Muscle of arm (tissue), 14 donors: ENCODE measurements at places on chromosomes 11 and 22. TPM values are rescaled to one million over a fixed set of nuclear protein-coding genes. Genes with fewer than 3 reads are reported as not detected.
A peak's percentile ranks its signal among the peaks of the same experiment; 100 is the strongest.

The MAPK8IP2 gene
- polyA plus RNA-seq = not detected

The TTC28 gene
- polyA plus RNA-seq = 24.6 TPM

The C11orf91 gene
- polyA plus RNA-seq = not detected

The GLYATL2 gene
- 1.5 TPM for polyA plus RNA-seq

The MMP11 gene
- 17.2 TPM for polyA plus RNA-seq

The OR4D9 gene
- polyA plus RNA-seq = 0.03 TPM

The DCHS1 gene
- polyA plus RNA-seq = 48.1 TPM

DNA sequence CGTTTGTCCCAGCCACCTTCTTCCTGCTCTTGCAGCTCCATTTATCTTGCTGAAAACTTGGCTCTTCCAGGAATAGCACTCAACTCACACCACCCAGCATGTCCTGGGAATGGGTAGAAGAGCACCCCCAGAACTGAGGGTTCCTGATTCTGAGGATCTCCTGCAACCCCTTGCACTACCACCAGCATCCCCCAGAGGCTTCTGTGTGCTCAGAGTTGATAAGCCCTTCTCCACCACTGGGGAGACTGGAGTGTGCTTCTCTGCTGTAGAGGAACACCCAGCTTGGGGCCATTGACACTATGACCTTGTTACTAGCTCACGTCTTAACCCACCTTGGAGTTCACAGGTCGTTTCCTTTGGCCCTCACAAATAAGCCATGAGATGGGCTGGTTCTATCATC is 121.0 kb downstream of the GRIK4 start:
- DNase-seq = no peak

- peak; percentile 72 for DNase-seq
Measured at GRCh38 chr11:1401656-1402221, 12.0 kb downstream of the BRSK2 start.

- DNase-seq = no peak
Measured at GRCh38 chr11:76694664-76695063, 24.1 kb upstream of the LRRC32 start.

GRCh38 chr11:111674941-111675340 is 72.7 kb downstream of the SIK2 start:
- no peak for DNase-seq

GRCh38 chr22:49968313-49968830 is 7.8 kb downstream of the PIM3 start:
- DNase-seq = no peak
